ENCODE measurements at places on chromosomes 2 and 18.

GRCh38 chr18:65230311-65230710 is 520.5 kb upstream of the CDH7 start:
- no peak for DNase-seq

- no peak for DNase-seq
Observed at GRCh38 chr18:32025744-32026143, 7.1 kb downstream of the RNF125 start.

- DNase-seq, result no peak
Observed at GRCh38 chr2:230886671-230887071, 21.9 kb downstream of the ITM2C start.

DNA sequence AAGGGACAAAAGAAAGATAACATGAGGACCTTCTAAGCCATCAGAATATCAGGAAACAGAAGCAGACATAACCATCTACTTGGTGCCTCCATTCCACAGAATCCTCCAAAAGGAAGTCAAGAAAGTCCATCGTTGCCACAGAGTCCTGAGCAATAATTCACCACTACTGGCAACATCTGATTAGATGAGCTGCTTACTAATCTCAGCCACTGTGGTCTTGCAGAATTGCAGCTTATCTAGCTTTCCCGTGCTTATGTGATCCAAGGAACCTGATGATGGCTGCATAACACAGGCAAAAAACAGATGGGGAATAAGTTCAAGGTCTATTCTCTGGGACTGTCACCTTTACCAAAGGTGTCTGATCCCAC is 278.5 kb downstream of the AFF3 start:
- no peak for DNase-seq

DNA sequence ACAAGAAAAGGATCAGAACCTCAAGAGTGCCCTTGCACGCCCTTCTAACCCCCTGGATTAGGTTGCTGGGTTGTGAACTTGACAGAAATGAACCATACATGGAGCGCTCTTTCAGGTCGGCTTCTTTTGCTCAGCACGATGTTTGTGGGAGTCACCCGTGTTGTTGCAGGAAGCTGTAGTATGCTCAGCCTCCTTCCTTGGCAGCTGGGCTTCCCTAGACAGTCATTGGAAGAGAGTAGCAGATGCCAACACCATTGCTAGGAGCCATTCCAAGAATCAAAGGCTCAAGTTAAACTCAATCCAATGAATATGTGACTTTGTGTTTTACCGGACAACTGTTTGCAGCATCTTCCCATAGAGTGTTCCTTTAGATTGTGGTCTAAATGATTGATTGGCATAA is 47.0 kb downstream of the RAB12 start:
- no peak for DNase-seq

GRCh38 chr2:43427032-43427424 is 168.8 kb downstream of the THADA start:
- no peak for DNase-seq

GRCh38 chr2:191836853-191837769 is 9.8 kb downstream of the CAVIN2 start:
- no peak for DNase-seq

DNA sequence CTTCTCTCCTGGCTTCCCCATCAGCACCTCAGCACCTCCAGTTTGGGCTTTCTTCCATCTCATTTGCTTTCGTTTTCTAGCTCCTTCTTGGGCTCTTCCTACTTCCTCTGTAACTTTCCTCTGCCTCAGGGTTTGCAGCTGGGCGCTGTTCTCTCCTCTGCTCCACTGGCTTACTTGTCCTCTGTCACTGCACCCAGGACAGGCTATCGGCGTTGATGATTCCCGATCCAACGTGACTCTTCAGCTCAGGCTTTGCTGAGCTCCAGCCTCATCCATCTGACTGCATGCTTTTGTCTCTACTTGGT is 362.4 kb downstream of the CYRIA start:
- DNase-seq, result no peak

- DNase-seq, result no peak
Observed at GRCh38 chr2:118936306-118936705, 5.7 kb upstream of the MARCO start.

- no peak for DNase-seq
Observed at GRCh38 chr2:30410217-30410616, 36.8 kb upstream of the LCLAT1 start.

DNA sequence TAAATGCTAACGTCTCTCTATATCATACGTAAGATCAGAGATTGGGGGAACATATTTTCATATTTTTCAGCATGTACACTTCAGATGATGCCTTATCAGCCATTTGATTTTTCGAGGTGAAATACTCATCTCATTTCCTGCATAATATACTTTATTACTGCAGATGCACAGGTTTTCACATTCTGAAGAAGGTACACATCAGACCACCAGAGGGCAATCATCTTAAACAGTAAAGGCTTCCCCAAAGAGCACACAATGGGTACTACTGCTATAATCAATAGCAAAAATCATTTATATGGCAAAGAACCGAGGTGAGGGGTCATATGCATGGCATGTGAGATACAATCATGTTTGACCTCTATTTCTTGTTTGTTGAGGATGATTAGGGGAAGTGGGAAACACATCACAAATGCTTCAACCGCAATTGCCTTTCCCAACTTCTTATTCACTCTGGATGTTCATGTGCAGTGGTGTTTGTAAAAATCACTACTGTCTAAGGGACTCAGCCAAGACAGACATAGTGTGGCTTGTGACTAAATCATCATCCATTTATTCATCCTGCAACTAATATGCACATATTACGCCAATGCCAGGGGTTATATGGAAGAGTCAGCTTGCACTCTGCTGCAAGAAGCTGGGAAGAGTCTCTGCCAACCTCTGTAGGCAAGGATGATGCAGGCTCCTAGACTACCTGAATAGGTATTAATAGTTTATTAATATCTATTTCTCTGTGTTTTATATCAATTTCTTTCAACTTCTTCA is 118.7 kb downstream of the EPB41L3 start:
- DNase-seq, result no peak

DNA sequence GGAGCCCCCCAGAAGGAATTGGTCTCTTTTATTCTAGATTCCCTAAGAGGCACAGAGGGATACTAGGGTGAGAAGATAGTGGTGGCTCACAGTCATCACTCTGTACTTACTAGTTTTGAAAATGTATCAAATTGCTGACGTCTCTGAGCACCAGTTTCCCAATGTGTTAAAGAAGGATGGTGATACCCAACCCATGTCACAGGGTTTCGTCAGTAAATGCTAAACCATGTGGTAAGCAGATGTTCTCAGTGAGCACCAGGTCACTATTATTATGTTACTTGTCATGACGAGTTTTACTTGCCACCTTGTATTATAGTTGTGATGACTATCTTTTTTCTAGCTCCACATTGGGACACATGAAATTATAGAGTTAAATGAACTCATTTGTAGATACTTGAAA is 54.7 kb downstream of the NEDD4L start:
- no peak for DNase-seq

DNA sequence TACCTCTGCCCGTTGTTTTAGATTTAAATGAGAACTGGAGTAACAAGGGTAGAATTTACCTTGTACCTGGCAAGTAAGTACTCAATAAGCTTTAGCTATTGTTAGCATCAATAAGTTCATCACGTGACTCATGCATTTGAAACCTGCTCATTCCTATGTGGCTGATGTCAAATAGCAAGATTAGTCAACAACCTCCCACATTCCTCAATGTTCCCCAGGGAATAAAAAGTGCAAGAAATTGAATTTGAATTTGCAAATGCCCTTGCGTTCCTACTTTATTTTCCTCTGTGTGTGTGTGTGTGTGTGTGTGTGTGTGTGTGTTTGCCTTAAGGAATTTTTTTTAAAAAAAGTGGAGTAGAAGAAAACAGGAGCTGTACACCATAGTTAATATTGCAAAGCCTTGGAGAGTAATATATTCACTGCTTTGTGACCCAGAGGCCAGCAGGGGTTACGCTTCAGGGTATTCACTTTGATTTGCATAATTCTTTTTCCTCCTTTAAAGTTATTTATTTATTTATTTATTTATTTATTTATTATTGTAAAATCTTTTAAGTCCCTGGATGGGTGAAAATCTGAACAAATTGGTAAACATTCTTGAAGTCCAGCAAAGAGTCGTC is 43.9 kb upstream of the DNAH7 start:
- no peak for DNase-seq

- no peak for DNase-seq
Observed at GRCh38 chr2:39144416-39144815, 23.6 kb upstream of the SOS1 start.

DNA sequence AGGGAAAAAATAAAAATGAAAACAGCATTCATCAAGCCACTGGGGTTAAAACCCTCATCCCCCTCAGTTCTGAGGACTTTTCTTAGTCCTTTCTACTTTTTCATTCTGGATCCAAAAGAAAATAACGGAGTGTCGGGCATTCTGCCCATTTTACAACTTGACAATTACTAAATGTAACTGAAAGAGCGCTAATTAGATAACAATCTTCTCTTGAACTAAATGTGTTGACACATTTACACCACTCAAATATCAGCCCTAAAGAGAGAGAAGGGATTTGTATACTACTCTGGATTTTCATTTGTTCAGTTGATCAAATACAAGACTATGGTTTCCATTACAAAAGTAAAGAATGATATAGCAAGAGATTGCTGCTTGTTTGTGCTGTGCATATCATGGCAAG is 27.5 kb downstream of the ABCA12 start:
- no peak for DNase-seq

DNA sequence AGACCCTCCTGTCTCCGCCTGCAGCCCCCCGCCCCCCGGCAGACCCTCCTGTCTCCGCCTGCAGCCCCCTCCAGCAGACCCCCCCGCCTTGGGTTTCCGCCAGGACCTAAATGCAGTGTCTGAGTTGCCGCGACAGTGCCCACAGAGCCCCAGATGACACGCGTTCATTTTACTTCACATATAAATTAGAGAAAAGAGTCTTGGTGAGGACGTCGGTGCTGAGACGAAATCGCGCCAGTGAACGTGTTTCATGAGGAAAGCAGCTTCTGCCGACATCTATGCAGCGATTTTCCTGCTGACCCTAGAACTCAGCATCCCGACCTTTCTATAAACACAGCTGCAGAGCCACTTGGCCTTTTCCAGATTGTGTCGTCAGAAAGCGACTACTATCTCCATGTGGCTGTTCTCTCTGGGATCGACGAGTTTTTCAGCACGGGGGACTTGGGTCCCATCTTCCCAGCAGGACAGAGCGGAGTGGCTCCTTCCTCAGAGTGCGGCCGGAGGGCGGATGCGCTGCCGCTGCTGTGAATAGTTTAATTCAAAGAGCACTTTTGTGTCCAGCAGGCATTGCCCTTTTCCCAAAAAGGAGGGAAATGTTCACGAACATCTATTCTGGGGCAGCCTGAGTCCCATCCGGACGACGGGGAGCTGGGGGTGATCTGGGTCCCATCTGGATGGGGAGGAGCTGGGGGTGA is 136.7 kb downstream of the NFATC1 start:
- DNase-seq, result no peak

GRCh38 chr2:194822657-194823056 is 834.4 kb upstream of the SLC39A10 start:
- DNase-seq, result no peak

DNA sequence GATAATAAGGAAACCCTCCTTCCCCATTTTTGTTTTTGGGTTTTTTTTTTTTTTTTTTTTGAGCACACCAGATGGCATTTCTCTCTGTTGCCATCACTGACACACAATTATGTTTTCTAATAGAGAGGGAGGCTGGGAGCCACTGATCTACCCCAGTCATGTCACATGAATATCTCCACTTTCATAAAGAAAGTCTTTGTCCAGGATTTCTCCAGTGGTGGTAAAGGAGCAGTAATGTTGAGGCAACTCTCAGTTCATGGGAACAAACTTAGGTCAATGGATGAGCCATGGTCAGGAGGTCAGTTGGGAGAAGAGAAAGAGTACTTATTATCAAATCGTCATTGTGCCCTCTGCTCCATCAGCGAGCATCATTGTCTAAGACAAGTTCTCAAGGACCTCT is 603.7 kb downstream of the ARHGAP15 start:
- DNase-seq, result no peak

DNA sequence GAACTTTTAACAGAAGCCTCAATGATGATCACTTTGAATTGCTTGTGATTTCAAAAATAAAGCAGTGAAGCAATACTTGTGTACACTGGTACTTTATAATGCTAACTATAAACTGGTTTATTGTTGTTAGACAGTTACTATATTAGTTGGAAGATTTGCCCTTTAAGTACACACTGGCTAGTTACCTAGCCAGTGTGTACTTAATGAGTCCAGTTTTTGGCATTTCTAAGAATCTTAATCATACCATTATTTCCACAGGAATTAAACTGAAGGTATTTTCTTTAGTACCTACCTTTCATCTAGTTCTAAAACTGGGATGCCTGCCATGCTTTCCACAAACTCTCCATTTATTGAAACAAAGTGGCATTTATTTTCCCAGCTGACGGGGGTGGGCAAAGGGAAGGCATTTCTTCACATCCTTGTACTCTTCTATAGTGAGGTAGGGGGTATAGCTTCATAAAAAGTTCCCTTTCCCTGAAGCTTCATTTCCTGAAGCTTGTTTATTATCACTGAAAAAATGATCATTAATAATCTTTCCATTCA is 49.9 kb downstream of the UGP2 start:
- no peak for DNase-seq

DNA sequence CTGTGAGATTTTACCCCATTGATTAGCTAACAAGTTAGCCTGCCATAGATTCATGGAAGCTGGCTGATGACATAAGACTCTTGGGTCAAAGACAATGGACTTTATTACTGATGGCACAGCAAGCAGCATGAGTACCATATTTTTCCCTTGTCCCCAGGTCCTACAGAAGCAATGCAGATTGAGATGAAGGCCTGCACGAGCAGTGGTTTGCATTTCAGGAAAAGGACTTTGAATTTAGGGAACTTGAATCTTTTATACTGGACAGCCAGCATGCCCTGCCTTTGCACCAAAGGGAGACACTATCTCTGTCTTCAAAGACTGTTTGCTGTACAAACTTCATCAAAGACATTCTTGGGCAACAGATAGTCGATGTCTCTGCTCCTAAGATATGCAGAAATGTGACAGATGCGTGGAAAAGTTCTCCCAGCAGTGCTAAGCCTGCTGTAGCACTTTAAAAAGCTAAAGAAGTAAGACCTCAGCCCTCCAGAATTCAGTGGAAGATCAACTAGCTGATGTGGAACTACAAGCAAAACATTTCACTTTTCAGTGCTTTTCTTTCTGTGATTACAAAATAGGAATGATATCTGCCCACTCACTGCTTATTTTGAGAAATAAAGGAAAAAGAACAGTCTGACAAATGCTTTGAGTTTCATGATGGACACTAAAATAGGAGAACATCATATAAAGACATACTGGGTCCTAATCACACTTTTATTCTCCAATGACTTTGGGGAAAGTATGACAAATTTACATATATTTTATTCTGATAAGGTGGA is 44.4 kb upstream of the TANK start:
- no peak for DNase-seq

DNA sequence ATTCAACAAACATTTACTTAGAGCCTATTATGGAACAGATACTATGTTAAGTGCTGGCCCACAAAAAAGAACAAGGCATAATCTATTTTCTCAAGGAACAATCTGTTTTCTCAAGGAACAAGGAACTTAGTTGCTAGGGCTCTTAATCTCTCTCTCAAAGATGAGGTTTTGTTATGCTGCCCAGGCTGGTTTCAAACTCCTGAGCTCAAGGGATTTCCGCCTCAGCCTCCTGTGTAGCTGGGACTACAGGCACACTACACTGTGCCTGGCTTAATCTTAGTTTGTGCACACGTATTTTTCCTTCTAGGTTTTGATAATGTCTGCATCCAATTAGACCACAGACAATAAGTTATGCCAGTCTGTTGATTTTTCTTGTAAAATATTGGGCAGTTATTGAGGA is 89.5 kb downstream of the PTH2R start:
- no peak for DNase-seq
